T-helper 1 cell (primary cell): ENCODE measurements at places on chromosomes 4 and X.

GRCh38 chrX:68492583-68492982, 6.3 kb upstream of the YIPF6 start:
- DNase-seq: no peak

DNA sequence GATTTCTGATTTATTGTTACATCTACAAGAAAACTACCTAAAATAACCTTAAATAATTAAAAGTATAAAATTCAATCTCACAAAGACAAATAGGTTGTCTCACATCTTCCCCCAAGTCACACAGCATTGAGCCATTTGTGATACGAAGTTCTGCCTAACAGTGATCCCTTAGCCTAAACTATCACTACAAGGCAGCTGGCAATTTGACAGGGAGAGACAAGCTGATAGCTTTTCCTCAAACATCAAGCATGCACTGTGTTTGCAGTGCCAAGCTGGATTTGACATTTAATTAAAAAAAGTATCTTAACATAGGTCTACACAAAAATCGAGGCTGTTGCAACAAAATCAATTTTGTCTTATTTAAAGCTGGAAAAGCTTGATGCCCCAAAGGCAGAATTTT, 464.7 kb upstream of the TRAM1L1 start:
- DNase-seq: no peak

DNA sequence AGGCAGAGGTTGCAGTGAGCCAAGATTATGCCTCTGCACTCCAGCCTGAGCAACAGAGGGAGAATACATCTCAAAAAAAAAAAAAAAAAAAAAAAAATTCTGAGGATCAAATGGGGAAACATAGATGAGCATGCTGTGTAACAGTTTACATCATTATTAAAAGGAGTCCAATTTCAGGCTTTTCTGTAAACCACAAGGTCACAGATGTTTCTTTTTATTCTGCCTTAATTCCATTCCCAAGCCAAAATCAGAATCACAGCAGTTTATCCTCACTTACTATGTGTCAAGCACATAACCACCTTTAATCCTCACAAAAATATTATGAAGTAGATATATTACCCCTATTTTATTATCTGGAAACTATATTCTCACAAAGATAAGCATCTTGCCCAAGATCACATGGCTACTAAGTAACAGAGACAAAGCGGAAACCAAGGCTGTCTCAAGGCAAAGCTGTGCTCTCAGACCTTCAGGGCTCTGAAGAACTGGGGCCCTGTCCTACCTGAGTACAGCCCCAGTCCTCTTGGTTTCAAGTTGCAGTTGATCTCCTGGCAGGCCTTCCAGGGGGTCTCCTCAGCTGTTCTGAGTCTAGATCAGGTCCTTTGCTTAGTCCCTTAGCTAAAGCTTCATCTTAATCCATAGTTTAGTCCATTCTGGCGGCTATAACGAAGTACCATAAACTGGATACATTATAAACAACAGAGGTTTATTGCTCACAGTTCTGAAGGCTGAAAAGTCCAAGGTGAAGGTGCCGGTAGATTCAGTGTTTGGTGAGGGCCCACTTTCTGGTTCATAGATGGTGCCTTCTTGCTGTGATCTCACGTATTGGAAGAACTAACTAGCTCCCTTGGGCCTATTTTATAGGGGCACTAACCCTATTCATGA, 141.3 kb downstream of the PALLD start:
- no peak for DNase-seq

DNA sequence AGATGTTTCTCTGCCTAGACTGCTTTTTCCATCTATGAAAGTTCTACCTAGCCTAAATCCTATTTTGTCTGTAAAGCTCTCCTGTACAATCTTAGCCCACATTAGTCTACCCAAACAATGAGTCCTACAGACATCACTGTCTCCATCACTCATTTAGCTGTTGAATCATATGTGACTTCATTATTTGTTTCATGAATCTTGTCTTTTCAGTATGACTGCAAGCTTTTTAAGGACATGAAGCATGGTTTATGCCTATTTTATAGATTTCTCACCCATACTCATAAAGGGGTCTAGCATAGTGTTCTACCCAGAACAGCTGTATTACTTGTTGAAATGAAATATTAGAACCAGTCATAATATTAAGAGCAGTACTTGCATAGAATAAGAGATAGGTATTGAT, 13.0 kb downstream of the AMMECR1 start:
- no peak for DNase-seq
